ENCODE measurements at places on chromosomes 3 and 15. TPM values are rescaled to one million over a fixed set of nuclear protein-coding genes. Genes with fewer than 3 reads are reported as not detected.

RHOV gene
- 3.2 TPM for total RNA-seq

ZCWPW2 gene
- 0.18 TPM for total RNA-seq

LAMB2 gene
- total RNA-seq, result 181 TPM

EFCC1 gene
- total RNA-seq, result 0.28 TPM

FAM3D gene
- total RNA-seq, result not detected

A4GNT gene
- total RNA-seq, result not detected

ERICH6 gene
- total RNA-seq, result not detected

NAALADL2 gene
- total RNA-seq, result 4.0 TPM

CP gene
- total RNA-seq, result 5.0 TPM

All from Caco-2 (cell line).